ENCODE measurements at places on chromosomes 1 and 21.

DNA sequence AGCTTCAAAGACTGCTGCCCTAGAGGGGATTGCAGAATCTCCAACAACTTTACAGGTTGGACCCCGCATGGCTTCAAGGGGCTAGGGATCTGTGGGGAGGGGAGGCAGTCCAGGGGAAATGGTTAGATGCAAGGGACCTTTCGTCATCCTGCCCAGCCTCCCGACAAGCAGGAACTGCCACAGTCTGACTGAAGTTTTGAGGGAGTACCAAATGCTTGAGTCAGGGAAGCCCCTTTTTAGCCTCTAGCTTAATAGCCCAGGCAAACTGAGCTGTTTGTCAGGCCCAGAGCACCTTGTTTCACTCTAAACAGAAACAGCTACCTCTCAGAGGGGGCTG is 1.1 kb downstream of the TOR3A start:
- DNase-seq: no peak

GRCh38 chr1:193120604-193121166 is 1.1 kb upstream of the CDC73 start:
- DNase-seq: no peak

DNA sequence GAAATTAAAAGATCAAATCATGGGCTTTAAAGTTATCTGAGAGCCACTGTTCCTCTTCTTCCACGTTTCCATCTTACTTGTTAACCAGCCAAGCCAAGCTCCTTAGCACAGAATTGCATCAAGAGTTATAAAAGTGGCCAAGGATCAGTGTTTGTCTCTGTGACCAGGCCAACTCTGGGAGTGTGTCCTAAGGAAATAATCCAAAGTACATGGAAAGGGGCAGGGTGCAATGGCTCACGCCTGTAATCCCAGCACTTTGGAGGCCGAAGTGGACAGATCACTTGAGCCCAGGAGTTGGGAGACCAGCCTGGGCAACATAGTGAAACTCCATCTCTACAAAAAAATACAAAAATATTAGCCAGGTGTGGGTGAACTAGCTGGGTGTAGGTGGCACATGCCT is 10.0 kb upstream of the MPZL1 start:
- DNase-seq: no peak

DNA sequence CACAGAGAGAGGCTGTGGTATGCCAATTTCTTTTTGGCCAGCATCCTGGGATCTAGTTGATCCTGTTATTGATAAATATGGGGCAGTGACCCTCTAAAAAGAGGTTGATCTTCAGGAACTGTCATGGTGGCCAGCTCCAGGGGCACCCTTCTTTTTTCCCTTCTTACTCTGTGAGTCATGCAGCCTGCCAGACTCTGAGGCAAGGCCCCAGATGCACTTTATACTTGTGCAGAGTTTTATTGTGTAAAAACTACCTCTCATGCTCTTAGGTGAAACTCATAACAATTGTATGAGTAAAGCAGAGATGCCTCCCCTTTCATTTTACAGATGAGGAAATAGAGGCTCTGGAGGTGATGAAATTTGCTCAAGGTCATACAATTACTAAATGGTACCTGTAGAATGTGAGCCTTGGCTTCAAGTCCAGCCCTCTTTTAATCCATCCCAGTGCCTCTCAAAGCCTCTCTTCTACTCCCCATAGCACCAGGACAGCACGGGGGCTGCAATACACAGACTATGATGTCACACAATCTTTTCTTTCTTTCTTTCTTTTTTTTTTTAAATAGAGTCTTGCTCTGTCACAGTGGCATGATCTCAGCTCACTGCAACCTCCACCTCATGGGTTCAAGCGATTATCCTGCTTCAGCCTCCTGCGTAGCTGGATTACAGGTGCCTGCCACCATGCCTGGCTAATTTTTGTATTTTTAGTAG is 387.8 kb downstream of the KCNH1 start:
- DNase-seq: no peak

GRCh38 chr1:54338464-54338863 is 67.7 kb downstream of the SSBP3 start:
- DNase-seq: no peak

DNA sequence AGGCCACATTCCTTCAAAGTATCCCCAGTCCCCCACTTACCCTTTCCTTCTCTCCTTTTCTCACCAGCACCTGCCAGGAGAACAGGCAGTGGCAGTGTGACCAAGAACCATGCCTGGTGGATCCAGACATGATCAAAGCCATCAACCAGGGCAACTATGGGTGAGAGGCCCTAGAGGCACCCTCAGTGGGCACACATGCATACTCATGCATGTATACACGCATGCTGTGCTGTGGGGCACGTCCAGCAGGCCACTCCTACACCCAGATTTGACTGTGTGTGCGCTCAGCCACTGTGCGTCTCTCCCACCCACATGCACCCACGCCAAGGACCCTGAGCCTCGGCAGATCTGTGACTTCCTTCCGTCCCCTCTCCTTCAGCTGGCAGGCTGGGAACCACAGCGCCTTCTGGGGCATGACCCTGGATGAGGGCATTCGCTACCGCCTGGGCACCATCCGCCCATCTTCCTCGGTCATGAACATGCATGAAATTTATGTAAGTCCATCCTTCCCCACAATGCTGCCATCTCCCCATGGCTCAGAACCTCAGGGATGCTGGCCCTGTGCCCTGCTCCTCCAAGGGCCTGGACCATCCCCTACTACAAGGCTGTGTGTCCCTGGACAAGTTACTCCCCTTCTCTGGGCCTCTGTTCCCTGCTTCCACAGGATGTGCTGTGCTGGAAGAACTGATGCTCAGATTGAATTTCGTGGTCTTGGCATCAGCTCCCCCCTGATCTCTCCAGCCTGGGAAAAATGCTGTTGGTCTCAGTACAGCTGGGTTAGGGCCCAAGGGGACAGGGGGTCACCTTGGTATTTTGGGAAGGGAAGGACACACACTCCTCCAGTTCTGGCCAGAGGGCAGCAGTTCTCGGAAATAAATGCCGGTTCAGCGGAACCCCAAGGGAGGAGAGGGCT is 7.0 kb downstream of the TINAGL1 start:
- DNase-seq: no peak

DNA sequence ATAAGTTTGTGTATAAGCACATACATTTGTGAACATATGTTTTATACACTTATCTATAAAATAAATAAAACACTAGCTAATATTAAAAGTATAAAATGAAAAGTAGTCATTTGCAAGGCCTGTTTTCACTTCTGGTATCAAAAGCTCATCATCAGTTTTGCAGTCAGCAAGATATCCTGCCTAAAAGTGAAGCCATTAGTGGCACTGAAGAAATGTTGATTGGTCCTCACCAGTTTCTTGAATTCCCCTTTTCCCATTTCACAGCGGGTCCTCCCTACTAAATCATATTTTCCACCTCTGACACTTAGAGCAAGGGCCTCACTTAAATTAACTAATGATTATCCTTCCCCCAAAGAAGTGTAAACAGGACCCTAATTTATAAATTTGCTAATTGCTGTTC is 6.7 kb downstream of the TBX15 start:
- no peak for DNase-seq

GRCh38 chr1:117576236-117576635 is 29.6 kb upstream of the TENT5C start:
- no peak for DNase-seq

DNA sequence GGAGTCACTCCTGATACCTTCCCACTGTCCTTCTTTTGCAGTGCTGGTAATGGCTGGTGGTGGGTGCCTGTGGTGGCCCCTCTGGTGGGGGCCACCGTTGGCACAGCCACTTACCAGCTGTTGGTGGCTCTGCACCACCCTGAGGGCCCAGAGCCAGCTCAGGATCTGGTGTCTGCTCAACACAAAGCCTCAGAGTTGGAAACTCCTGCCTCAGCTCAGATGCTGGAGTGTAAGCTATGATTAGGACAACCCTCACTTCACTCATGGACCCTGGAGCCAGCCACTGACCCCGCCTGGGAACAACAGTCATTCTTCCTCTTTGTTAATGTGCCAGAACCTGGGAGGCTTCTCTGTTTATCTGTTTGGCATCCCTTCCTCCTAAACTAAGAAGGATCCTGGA is 1.1 kb upstream of the ATP8B2 start:
- no peak for DNase-seq

DNA sequence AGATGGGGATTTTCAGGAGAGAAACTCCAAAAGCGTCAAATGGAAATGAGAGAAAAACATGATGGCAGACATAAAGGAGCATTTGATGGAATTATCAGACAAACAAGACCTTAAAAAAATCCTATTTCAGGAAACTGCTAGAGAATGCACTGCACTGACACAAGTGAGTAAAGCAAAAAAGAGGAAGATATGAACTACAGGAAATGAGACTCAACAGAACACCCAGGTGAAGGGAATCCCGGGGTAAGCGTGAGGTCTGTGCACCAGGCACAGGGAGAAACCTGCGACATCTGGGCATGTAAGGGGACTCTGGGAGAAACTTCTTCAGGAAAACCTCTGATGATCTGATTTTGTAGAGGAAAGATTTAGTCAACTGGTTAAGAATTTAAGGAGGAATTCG is 2.8 kb downstream of the TARBP1 start:
- no peak for DNase-seq

GRCh38 chr21:33954395-33954794 is 38.8 kb upstream of the ATP5PO start:
- no peak for DNase-seq

GRCh38 chr1:161933592-161934588 is 89.8 kb downstream of the OLFML2B start:
- DNase-seq: no peak

GRCh38 chr1:58451560-58452191 is 94.8 kb downstream of the OMA1 start:
- no peak for DNase-seq

GRCh38 chr1:64100791-64101190 is 102.6 kb upstream of the UBE2U start:
- DNase-seq: no peak

DNA sequence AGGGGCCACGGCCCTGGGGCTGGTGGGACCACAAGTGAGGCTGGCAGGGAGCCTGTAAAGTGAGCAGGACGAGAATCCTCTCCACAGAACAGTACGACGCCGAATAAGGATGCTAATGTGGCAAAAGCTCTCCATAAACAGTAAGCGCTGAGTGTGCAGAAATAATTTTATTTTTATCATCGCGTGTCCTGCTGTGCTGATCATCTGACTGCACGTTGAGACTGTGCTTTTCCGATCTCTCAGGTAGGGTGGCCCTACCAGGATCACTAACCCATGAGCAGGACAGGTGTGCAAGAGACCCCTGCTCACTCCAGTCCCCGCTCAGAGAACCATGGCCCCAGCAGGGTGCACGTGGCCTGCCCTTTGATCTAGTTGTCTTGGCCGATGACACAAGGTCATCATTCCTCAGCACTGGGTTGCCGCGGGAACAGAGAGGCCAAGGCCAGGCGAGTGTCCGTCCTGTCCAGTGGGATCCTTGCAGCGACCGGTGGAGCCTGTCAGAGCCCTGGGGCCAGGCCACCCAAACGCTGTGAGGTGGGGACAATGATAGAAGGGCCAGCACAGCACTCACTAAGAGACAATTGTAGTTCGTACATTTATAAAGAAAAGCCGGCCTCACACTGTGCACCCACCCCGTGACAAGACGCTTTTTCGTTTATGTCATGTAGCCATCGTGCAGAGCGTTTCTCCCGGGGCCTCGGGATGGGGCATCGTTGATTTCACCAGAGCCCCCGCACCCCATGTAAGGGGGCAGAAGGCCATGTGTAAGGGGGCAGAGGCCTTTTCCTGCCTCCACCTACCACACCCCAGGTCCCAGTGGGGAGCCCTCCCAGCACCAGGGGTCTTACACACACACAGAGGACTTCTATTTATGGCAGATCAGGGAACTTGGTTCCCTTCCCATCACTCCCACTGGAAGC is 52.7 kb upstream of the ADARB1 start:
- no peak for DNase-seq

- DNase-seq: no peak
Observed at GRCh38 chr1:176643536-176643935, 180.6 kb downstream of the PAPPA2 start.

DNA sequence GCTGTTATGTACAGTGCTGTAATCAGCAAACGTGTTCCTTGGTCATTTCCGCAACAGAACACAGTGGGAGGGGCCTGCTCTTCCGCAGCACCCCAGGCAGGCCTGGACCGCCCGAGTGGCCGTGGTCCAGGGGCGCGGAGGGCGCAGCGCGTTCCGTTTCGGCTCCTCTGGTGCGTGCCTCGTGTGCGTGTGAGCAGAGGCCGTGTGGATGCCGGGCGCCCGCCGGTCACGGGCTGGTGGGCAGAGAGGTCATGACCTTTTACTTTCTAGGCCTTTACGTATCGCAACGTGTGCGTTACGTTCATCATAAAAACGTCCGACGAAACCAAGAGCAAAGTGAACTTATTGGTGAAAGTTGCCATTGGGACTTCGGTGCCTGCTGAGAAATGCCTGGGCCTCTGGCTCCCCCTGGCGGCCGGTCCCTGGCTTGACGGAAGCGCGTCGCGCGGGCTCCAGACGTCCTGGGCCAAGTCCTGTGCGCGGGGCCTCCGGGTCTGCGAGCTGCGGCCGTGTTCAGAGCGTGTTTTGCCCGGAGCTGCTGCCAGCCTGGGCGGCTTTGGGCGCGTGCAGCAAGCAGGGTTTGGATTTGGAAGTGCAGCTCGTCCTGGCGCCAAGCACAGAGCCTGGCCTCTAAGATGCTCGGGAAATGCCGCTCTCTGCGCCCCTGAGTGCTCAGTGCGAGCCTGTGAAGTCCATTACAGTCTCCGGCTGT is 34.4 kb downstream of the COL18A1 start:
- peak; percentile 66 for DNase-seq

- DNase-seq: no peak
Observed at GRCh38 chr1:32618673-32619221, 31.6 kb downstream of the ZBTB8OS start.

DNA sequence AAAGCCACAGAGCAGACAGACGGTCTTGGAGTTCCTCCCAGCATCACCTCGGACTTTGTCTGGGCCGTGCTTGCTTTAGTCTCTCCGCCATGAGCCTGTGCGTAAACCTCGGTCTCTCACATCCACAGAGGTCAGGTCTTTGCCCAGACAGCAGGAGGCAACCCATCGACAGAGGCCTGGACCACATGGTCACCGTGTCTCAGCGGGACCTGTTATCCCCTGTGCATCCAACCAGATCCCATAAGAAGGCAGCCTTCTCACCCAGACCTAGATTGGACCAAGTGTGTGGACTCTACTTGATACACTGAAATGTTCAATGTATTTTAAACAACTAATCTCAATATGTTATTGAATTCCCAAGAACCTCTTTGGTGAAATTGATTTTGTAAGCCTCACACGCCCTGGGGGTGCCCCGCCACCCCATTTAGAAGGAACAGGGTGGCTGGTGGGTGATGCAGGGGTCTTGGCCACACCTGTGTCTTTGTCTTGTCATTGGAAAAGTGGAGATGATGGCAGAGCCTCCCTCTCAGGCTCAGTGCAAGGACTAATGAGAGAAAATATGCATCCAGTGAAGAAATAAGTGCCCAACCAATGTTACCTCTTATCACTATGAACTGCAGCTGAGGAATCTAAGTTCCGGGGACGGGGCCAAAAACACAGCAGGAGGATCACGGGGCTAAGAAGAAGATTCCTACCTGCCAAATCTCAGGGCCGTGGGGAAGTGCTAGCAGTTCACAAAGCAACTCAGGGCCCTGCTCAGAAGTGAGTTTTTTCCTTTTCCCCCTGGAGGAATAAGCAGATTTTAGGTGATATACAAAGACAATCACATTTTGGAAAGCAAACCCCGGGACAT is 101.6 kb upstream of the BACE2 start:
- DNase-seq: no peak

All from stimulated activated CD8-positive, alpha-beta memory T cell treated with anti-CD3 and anti-CD28 coated beads, Interleukin-12 subunit alpha, Interleukin-12 subunit beta, amount 100 ng/mL, for 4 hours (primary cell).